ENCODE measurements at places on chromosomes 12 and 14.

DNA sequence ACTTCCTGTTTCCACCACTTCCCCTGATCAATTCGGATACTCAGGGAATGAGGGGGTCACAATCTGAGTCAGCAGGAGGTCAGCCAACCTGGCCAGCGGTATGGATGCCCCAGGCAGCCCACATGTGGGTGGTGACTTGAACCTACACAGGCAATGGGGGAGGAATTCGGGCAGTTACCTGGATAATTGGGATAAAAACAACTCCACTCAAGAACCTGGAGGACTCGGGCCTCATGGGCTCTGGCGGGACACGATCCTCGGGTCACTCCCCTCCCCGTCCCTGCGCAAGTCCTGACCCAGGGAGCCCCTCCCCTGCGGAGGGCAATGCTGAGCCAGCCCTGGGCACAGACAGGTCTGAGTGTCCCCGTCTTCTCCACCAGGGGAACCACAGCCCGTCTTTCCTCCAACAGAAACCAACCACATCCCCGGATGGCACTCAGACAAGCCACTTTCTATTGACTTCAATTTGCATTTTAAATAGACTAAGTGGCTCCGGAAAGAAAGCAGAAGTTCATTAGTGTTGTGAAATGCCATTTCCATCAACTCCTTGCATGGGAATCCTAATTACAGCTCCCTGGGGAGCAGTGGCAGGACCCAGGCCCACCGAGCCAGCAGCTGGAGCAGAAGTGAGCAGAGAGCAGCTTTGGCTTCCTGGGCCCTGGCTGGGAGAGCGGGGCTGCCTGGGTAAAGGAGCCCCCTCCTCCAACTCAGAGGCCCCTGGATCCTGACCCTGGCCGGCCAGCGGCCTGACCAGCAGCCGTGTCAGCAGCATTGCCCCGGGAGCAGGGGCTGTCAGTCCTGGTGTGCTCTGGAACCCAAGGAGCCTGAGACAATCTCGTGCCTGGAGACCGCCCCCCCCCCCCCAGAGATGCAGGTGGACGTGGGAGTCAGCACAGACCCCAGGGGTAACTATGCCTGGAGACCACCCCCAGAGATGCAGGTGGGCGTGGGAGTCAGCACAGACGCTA is 374.1 kb downstream of the ADGRD1 start:
- no peak overlapping the region for H3K27ac ChIP-seq
- DNase-seq = no peak
- H3K4me1 ChIP-seq = no peaks in the 10 kb centered on the region
- peaks cover 2% of the 10 kb centered on the region for H3K27me3 ChIP-seq
- no peak overlapping the region for H3K4me3 ChIP-seq
- H3K36me3 ChIP-seq = no peaks in the 10 kb centered on the region

- peaks cover 18% of the 10 kb centered on the region for H3K27me3 ChIP-seq
- no peak overlapping the region for H3K27ac ChIP-seq
- no peaks in the 10 kb centered on the region for H3K4me1 ChIP-seq
- no peak overlapping the region for H3K4me3 ChIP-seq
- H3K36me3 ChIP-seq = no peaks in the 10 kb centered on the region
- DNase-seq = no peak
Measured at GRCh38 chr12:52207895-52208294, 16.1 kb upstream of the KRT80 start.

- H3K27ac ChIP-seq = no peak overlapping the region
- no peaks in the 10 kb centered on the region for H3K36me3 ChIP-seq
- H3K4me3 ChIP-seq = no peak overlapping the region
- H3K27me3 ChIP-seq = peaks cover 26% of the 10 kb centered on the region
- no peaks in the 10 kb centered on the region for H3K4me1 ChIP-seq
Measured at GRCh38 chr12:104057771-104058197, 6.5 kb upstream of the HCFC2 start.

DNA sequence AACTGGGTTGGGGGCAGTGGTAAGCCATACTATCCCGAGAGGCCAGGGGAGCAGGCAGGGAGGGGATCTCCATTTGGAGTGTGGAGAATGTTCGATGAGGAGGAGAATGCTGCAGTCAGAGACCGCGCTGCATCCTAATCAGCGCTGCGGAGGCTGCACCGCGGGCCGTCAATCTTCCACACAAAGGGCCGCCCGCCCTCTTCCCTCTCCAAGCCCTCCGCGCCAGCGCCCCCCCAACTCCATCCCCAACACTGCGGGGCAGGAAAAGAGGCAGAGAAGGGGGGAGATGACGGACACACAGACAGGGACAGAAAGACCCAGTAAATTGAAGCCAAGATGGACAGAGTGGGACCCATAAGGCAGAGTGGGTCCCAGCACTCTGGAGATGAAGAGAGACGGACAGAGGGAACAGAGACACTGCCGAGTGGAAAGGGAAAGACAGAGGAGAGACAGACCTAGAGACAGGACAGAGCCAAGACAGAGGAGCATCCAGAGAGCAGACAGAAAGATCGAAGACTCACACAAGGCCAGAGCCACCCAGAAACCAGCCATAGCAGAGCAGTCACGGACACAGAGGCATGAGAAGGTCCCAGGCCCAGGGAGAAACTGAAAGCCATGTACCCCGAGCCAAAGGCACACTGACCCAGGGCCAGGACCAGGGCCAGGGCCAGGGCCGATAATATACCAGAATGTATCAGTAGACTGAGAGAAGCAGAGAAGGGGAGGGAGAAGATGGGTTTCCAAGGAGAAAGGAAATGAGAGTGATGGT is 3.5 kb downstream of the CISTR start:
- no peak overlapping the region for H3K4me3 ChIP-seq
- no peaks in the 10 kb centered on the region for H3K36me3 ChIP-seq
- peaks cover 30% of the 10 kb centered on the region for H3K27me3 ChIP-seq
- no peak overlapping the region for H3K27ac ChIP-seq
